ENCODE measurements at places on chromosomes 2 and 18.

GRCh38 chr2:129400826-129401225 lies 578.6 kb upstream of the RAB6C start:
- DNase-seq: no peak

DNA sequence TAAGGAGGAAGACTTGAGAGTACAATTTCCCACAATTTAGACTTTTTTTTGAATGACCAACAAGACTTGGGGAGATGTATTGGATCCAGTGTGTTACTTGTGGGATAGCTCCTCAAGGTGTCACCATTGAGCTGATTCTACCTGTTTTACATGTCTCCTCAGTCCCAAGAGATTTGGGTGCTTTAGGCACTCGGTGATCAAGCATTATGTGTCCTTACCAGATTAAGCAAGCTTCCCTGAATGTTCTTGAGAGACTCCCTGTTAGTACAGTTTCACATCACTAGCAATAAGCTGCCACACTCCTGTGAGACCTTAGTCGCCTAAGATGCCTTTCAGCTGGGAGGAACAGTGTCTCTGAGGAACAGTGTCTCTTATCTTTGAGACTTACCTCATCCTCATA lies 384.3 kb upstream of the SYT4 start:
- peak; percentile 32 for DNase-seq

GRCh38 chr2:68741238-68741637 lies 6.6 kb downstream of the ARHGAP25 start:
- DNase-seq: no peak

GRCh38 chr18:12068950-12069320 lies 24.7 kb upstream of the ANKRD62 start:
- no peak for DNase-seq

DNA sequence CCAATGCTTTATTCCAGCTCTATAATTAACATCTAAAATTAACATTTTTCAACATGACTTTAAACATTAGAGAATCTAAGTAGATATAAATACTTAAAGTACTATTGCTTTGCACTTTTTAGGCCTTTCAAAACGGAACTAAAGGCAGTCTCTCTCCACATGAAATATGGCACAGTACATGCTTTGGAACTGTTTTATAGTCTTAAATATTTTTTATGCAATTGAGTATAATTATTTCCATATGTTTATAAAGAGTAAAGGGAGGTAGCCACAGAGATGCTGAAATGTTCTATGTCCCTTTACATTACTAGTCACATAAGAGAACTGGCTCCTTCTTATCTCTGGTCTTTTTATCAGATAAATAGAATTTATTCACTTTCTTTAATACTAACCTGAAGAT lies 674.0 kb downstream of the PLCL1 start:
- DNase-seq: no peak

- no peak for DNase-seq
These were observed 19.1 kb downstream of the SERTAD2 start for GRCh38 chr2:64634345-64635267.

DNA sequence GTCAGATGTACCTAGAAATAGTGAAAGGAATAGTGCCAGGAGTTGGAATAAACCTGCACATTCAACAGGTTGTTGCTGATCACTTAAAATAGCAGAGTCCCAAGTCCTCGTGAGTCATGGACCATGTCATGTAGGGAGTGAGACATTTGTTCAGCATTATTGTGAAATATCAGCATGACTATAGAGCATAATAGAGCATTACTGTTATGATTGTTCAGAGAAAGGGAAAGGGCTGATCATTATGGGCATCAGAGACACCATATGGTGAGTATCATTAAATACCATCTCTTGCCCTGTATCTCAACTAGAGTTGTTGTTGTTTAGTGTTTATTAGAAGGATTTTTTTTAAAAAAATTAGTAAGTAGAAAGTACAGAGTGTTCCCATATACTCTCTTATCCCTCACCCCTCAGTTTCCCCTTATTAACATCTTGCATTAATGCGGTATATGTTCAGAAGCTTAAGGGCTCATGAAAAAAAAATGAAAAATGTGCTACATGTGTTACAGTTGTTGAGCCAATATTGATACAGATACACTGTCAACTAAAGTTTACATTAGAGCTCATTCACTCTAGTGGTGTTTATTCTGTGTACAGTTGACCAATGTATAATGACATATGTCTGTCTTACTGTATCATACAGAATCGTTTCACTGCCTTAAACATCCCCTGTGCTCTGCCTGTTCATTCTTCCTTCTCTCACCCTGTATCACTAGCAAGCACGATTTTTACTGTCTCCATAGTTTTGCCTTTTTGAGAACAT lies 5.7 kb downstream of the ELAC1 start:
- no peak for DNase-seq

DNA sequence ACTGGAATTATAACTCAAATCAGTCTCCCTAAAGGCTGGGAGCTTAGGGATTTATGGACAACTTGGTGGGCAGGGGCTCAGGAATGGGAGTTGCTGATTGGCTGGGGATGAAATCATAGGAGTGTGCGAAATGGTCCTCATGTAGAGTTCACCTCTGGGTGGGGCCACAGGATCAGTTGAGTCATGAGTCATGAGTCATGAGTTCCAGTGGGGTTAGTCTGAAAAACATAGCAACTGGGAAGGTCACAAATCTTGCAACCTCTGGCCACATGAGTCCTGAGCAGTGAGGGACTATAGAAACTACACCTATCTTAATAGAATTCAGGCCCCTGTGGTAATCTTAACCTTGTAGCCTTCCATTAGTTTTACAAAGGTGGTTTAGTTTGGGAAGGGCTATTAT lies 383.3 kb downstream of the RBM43 start:
- no peak for DNase-seq

DNA sequence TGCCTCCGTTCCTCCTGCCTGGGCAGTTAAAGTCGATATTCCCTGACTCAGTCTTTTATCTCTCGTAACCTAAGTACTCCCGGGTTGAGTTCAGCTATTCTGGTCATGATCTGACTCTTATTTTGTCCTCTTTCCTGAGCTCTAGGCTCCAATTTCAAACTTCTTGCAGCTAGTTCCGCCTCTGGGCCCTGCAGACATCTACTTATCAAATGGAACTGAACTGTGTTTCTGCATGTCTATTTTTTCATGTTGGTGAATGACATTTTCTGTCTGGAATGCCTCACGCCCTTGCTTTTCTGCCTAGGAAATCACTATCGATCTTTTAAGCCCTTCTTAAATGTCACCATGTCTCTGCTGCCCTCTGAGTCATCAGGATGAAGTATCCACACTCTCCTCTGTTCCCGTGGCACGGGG lies 101.5 kb downstream of the VAPA start:
- DNase-seq: no peak

GRCh38 chr2:121485039-121485438 lies 45.6 kb upstream of the RNU4ATAC start:
- no peak for DNase-seq

DNA sequence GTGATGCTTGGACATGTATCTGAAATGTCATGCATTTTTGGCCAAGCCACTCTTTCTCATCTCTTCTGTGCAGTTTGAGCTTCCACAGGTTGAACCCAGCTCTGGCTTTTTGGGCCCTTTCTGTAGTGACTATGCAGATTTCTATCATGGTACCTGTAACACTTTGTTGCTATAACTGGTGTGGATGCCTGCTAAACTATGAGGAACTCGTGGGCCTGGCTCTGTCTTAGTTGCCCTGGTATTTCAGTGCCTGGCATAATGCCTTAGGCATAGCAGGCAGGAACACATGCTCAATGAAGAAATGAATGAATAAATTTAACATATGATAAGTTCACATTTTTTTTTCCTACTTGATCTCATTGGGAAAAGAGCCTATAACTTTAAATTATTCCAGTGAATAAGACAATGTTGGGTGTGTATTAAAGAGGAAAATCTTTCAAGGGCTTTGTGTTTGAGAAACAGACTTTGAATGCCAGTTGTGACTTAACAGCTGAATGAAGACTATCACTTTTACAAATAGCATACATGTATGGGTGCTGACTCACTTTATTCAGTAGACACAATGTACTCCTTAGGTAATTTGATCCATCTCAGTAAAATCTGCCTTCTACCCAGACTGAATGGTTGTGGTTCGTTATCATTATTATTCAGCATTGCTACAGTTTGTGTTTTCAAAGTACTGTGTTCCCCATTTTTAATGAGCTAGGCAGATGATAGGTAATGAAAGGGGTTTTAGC lies 86.4 kb upstream of the MAP4K3 start:
- no peak for DNase-seq

DNA sequence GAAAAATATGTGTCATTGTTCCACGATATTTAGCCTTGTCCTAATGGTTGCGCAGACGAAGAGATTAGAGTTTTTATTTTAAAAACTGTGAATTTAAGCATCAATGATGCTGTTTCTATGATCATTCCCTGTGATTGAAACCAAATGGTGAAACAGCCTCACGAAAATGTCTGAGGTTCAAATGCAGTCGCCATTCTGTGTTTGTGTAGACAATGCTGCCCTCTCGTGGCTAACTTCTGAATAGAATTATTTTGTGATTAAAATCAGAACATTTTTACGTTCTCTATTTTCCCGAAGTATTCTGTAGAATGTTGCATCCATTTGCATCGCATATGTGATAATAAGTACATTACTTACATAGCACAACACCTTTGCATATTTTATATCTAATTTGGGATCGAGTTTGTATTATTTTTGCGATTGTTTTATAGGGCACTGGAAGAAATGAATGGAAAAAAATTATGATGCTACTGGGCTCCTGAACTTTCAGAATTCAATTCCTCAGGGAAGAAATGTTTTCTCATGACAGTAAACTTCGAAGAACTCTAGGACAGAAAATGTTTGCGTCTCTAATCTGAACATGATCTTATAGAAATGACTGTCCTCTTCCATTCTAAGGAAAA lies 54.8 kb upstream of the CREB1 start:
- no peak for DNase-seq

- no peak for DNase-seq
These were observed 31.5 kb upstream of the PGAP1 start for GRCh38 chr2:196957881-196958525.

DNA sequence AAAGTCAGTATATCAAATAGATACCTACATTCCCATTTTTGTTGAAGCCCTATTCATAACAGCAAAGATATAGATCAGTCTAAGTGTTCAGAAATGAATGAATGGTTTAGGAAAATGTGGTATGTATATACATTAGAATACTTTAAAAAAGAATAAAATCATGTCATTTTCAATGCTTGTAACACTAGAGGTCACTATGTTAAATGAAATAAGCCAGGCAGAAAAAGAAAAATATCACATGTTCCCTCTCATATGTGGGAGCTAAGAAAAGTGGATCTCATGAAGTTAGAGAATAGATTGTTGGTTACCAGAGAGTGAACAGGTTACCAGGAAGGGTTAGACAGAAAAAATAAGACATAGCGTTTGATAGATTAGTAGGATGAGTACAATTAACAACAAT lies 1111.0 kb upstream of the SLC39A10 start:
- no peak for DNase-seq

DNA sequence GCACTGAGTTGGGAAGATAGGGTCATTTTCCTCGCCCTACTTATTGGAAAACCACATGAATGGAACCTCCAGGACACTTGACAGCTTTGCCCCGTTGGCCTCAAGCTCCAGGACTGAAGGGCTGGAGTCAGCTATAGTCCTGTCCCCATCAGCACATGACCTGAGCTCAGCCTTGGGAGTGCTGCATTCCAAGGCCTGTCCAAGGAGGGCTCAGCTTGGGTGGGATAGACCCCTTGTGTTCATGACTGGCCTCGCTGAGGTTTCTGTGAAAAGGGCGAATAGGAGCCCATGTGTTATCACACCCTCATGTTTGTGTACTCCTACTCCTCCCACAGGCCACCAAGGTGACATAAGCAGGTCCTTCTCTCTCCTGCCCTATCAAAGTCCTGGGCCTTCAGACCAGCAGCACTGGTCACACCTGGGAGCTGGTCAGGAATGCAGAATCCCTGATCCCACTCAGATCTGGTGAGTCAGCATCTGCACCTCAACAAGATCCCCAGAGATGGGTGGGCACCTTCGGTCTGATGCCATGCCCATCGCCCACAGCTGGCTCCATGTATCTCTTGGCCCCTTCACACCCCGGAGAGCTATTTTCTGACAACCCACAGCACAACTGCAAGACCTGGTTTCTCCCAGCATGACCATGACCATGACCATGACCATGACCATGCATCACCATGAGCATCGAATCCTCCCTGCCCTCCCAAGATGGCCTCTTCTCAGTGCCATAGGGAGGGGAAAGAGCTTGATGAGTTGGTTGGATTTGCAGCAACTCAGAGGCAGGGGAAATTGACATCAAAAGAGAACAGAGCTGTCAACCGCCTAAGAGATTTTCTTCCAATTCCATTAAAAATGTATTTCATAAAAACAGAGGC lies 83.0 kb upstream of the RAB6C start:
- DNase-seq: no peak

DNA sequence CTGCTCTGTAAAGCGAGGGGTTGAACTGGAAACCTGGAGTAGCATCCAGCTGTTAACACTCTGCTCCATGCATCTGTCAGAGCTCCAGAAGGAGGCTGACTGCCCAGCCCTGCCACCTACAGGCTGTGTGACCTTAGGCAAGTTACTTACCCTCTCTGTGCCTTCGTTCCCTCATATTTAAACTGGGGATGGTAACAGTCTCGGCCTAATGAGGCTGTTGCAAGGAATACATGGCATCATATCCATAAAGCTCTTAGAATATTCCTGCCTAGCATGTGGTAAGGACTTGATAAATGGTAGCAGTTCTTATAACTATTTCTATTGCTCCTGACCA lies 80.6 kb downstream of the LRRFIP1 start:
- no peak for DNase-seq

DNA sequence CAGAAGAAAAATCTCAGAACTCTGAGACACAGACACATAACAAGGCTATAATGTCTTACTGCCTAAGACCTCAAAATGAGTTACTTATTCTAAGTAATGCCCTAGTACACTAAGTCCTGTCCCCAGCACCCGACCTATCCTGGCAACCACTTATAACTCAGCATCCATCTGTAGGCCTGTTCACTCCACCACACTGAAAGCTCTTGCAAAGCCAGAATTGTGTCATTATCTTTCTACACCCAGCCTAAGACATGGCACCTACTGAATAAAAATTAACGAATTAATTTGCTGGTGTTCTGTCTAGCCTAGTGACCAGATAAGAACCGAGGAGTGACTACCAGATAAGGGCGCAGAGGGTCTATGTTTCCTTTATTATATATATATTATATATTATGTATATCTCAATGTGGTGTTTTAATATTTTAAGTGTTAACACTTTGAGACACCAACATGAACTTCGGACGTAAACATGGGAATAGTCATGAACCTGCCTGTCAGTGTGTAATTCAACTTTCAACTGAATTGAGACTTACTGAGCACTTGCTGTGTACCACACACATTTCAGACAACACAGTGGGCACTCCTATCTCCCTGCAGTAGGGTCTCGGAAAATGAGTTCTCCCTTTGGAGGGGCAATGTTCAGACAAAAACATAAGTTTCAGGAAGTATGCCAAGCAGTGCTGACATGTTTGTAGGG lies 27.7 kb downstream of the TMEM131 start:
- no peak for DNase-seq

DNA sequence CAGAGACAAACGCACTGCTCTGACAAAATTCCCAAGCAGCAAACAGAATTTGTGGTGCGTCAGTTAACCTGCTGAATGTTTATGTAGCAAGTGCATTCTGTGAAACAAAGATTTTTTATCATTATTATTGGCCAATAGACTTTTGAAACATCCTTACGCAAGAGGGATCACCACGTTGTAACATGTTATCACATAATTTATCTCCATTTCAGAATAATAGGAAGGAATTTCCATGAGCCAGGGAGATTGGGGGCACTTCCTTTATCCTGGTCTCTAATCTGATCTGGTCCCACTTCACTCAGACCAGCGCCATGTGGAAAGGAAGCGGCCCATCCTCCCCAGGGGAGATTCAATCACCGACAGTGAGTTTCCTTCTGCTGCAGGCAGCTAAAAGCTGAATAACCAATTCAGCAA lies 166.1 kb downstream of the PID1 start:
- DNase-seq: no peak

- no peak for DNase-seq
These were observed 160.1 kb upstream of the RASGRP3 start for GRCh38 chr2:33316328-33316727.

All from smooth muscle cell of the brain vasculature (primary cell).